GM12892 (cell line): ENCODE measurements at places on chromosomes 1 and 21.

- no peak for DNase-seq
These were observed 35.9 kb downstream of the HEATR1 start for GRCh38 chr1:236568285-236568894.

- no peak for DNase-seq
These were observed 53.9 kb downstream of the SYDE2 start for GRCh38 chr1:85146972-85147359.

GRCh38 chr1:203528976-203529835 is 35.3 kb downstream of the OPTC start:
- no peak for DNase-seq

- no peak for DNase-seq
These were observed 3.6 kb downstream of the FAM20B start for GRCh38 chr1:179029321-179029759.

DNA sequence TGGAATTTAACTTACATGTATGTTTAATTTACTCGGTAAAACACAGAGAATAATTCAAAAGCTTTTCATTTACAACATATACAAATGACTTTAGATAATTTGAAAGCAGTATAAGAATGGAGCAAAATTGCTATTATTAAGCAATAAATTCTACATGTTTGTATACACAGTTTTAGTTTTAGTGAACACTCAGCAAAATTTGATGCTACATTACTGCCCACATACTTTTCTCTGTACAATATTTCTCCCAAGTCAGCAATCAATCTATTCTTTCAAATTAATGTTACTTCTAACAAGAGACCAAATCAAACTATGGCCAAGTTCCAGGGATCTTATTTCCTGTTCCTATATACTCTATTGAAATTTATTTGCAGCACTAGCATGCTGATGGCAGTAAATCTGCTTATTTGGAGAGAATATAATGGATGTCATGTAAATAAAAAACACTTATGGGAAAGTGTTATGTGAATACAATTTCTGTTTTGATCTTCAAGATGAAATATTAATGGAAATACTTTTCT is 82.6 kb upstream of the BRINP3 start:
- DNase-seq, result no peak

GRCh38 chr1:75529488-75529887 is 81.4 kb downstream of the SLC44A5 start:
- no peak for DNase-seq

- no peak for DNase-seq
These were observed 250.8 kb upstream of the FGGY start for GRCh38 chr1:59046134-59046533.

DNA sequence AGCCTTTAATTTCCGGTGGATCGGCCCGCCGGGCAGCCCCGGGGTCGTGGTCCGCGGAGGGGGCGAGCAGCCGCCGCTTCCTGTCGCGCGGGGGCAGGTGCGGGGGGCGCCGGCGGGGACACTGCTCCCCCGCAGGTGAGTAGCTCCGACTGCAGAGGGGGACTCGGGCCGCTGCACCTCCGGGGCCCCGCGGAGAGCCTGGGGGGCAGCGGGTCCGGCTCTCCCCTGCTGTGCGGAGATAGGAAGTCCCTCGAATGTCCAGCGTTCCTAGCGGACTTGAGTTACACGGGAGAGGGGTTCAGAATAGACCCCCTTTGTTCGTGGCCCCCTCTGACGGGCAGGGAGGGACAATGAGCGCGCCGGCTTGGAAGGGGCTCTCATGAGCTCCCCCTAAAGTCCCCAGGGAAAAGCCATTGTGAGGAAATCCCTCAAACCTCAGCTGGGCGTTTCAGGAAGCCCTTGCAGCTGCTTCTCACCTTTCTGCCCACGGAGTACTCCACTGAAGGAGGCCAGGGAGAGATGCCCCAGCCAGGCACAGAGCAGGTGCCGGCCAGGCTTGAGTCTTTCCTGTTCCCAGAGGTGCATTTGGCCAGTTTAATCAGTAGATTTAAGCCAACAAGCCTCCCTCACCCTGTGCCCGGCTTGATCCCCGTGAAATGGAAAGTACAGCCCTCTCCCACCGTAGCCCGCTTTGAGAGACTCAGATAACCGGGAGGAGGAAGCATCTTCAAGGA is 925 bp downstream of the PDE9A start:
- DNase-seq, result no peak

- no peak for DNase-seq
These were observed 1071.9 kb upstream of the TMPRSS15 start for GRCh38 chr21:19475525-19475924.

DNA sequence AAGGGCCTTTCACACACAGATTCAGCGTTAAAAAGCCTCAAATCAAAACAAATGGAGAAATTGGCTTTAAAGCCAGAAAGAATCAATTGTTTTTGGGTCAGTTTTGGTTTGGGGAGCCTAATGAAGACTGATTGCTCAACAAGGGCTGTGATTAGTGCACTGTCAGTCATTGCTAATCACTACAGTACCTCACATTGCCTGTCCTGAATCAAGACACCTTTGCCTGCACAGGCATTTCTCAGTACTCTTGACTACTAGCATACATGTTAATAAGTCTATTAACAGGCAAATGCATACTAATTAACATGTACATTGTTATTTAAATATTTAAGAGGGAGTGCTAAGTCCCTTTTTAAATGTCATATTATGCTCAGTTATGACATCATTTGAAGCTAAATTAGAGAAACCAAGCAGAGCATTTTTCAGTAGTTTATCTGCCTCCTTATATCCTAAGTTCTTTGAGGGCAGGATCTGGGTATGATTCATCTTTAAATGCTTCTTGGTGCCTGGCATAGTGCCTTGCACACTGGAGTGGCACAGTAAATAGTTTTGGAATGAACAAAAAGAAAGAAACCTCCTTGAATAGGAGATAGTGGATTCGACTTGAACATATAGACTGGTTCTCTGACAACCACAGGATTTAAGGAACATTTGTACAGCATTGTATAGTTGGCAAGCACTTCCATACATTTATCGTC is 25.8 kb upstream of the CCN1 start:
- no peak for DNase-seq

DNA sequence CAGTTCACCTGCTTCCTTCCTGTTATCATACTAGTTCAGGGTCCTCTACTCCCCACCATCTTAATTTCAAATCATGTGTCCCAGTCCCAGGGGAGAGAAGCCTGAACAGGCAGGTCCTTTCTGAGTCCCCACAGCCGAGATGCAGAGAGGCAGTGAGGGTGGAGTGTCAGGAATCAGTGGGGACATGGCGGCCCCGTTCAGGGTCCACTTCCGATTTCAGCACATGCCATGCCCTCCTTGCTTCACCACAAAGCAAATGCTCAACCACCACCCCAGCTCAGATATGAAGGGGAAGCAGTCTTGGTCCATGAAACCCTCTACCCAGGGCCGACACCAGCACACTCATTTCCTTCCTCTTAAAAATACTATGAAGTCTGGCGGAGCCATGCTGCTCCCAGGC is 5.2 kb upstream of the SEMA4A start:
- no peak for DNase-seq

GRCh38 chr1:15956150-15956549 is 19.8 kb downstream of the ZBTB17 start:
- no peak for DNase-seq

DNA sequence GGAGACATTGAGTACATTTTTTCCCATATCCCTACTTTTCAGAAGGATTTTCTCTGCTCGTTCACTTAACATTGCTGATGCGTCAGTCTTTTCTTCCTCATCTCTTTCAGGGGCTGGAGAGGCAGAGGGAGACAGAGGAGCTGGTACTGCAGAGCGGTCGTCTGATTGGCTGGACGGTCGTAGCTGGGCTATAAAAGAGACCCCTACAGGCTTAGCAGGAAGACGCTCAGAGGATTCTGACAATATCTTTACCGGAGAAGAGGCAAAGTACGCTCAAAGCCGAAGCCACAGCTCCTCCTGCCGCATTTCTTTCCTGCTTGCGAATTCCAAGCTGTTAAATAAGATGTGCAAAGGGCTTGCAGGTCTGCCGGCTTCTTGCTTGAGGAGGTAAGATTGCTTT is at the start of gene RGS4:
Gene RGS4 (plus strand): TSS at position 220 of the 400 bp plus-strand sequence. CDS start 124 bp downstream, at position 344.
- DNase-seq, result no peak

DNA sequence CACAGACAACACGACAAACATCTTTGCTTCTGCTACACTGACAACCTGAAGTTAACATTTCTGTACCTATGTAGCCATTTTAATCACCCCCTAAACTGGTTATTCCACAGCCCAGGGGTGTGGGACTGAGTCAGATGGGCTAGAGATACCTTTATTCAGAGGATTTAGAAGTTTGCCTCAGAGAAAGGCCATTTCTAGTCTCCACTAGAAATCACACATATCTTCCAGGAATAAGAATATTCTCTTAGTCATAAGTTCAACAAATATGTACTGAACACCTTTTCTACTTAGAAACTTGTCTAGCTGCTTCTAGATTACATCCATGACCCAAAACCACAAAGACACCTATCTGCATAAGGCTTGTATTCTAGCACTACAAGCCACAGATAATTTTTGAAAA is 38.8 kb downstream of the ERG start:
- no peak for DNase-seq

GRCh38 chr1:76713535-76713934 is 153.7 kb upstream of the ST6GALNAC5 start:
- DNase-seq, result no peak

- DNase-seq, result peak; percentile 20
These were observed 33.8 kb downstream of the DUSP10 start for GRCh38 chr1:221708076-221708571.

DNA sequence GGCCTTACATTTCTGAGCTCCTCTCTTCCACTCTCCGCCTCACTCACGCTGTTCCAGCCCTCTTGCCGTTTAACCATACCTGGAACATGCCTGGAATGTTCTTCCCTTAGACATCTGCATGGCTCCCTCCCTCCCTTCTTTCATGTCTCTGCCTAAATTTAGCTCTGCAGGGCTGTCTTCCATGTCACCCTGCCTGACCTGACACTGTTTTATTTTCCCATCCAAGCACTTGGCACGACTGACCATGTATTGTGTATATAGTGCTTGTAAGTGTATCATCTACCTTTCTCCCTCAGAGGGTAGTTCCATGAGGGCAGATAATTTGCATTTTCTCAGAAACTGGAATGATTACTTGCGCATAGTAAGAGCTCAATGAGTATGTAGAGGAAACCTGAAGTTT is 47.3 kb downstream of the ST6GALNAC3 start:
- DNase-seq, result no peak

DNA sequence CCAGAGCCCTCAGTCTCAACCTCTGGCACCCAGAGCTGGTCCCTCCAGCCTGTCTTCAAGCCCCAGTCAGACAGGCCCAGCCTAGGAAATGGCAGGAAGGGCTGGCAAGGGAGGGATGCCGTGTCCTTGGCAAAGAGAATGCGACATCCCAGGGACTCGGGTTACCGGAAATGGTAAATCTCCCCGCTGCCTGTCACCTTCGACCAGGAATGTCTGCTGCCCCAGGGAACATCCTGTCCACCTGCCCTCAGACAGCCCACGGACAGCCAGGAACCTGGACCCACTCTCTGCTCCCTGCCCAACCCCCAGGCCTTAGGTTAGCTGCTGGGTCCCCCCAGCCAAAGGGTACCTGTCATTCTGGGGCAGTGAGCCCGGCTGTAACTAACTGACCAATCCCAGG is 23.9 kb downstream of the HSPG2 start:
- no peak for DNase-seq

- no peak for DNase-seq
These were observed 110.4 kb downstream of the UCK2 start for GRCh38 chr1:165937829-165938228.
